NCI-H1417 (cell line): ENCODE measurements at places on chromosomes 2 and 18.

- no peak for DNase-seq
These were observed 330.8 kb downstream of the NUP35 start for GRCh38 chr2:183455056-183455455.

DNA sequence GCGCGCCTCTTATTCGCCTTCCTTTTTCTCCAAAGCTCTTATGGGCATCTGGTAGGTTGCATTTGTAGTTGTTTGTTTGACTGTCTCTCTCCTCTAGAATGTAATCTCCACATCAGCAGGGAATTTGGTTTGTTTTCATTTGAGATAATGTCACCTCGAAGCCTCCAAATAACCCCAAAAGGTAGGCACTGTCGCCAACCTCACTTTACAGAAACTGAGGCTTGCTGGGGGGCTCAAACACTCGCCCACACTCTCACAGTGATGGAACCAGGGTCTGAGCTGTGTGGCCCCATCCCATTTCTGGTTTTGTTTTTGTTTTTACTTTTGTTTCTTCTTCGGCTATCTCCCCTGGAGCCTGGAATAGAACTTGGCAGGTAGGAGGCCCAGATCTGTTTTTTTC, 172.2 kb upstream of the MYCN start:
- no peak for DNase-seq

- DNase-seq: no peak
These were observed 34.0 kb downstream of the EML6 start for GRCh38 chr2:54757500-54757899.

DNA sequence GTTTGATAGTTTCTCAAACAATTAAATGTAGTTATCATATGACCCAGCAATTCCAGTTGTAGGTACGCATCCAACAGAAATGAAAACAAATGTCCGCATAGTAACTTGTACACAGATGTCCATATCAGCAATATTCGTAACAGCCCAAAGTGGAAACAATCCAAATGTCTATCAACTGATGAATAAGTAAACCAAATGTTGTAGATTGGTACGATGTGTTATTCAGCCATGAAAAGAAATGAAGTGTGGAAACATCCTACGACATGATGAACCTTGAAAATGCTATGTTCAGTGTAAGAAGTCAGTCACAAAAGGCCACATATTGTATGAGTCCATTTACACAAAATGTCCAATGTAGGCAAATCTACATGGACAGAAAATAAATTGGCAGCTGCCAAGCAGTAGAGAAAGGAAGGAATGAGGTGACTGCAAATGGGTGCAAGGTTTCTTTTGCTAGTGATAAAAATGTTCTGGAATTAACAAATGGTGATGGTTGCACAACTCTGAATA, 26.9 kb downstream of the GAREM1 start:
- DNase-seq: no peak

DNA sequence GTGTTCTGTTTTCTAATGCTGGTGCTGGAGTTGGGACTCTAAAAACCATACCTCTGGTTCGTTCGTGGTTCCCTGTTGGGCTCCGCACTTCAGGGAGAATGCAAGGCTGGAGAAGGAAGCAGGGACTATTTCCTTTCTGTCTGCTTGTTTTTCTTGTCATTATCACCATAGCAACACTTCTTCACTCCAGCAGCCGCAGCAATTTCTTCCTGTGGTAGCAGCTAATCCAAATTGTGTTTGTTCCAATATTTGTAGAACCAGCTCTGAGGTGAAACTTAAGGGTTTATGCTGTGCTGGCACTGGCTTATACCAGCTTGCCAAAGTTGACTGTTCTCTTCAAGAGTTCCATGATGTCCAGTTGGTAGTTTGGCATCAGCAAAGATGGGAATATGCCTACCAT, 301.4 kb upstream of the SYT4 start:
- DNase-seq: no peak
